Erythroblast (primary cell): ENCODE measurements at places on chromosomes 7 and 10.

GRCh38 chr7:14242175-14242574, 252.7 kb upstream of the ETV1 start:
- no peak for DNase-seq

GRCh38 chr7:18740579-18740988, 245.0 kb downstream of the HDAC9 start:
- no peak for DNase-seq

DNA sequence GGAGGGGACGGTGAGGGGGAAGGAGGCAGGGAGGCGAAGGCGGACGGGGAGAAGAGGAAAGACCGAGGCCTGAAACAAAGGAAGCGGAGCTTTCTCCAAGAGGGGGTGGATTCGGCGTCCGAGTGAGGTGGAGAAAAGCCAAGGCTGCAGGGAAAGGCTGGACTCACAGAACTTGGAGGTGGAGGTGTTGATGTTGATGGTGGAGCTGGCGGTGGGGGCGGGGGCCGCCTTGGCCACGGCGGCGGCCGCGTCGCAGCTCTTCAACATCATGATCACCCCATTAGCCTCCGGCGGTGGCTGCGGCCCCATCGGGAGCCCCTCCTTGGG, 578 bp downstream of the CACUL1 start:
- DNase-seq: peak; percentile 78

GRCh38 chr10:128178302-128178958, 52.2 kb upstream of the MKI67 start:
- peak; percentile 17 for DNase-seq

- DNase-seq: no peak
Measured at GRCh38 chr7:44236333-44236728, 35.6 kb downstream of the YKT6 start.
